ENCODE measurements at places on chromosomes 4 and X.

GRCh38 chrX:31006027-31006426 lies 65.8 kb downstream of the FTHL17 start:
- DNase-seq, result no peak
- H3K27ac ChIP-seq, result no peak overlapping the region
- no peaks in the 10 kb centered on the region for H3K4me1 ChIP-seq
- no peaks in the 10 kb centered on the region for H3K27me3 ChIP-seq

DNA sequence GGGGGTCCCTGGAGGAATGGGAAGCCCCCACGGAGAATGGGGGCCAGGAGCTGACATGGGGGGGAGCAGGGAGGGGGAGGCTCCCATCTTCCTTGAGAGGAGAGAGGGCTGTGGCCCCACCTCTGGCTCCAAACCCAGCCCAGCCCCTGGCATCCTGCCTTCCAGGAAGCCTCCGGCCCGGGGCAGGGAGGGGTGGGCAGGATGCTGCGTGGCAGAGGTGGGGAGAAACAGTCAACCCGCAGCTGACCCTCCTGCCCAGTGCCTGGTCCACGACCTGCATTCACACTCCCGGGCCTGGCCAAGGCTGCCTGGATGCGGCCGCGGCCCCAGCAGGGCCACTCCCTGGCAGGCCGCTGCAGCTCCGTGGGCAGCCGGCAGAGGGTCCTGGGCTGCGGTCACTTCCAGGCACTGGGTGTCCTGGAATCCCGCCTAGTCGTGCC lies 39.0 kb downstream of the CPLX1 start:
- no peak for DNase-seq
- no peaks in the 10 kb centered on the region for H3K36me3 ChIP-seq
- H3K4me1 ChIP-seq, result peaks cover 6% of the 10 kb centered on the region
- H3K27ac ChIP-seq, result no peak overlapping the region
- H3K27me3 ChIP-seq, result peaks cover 23% of the 10 kb centered on the region

DNA sequence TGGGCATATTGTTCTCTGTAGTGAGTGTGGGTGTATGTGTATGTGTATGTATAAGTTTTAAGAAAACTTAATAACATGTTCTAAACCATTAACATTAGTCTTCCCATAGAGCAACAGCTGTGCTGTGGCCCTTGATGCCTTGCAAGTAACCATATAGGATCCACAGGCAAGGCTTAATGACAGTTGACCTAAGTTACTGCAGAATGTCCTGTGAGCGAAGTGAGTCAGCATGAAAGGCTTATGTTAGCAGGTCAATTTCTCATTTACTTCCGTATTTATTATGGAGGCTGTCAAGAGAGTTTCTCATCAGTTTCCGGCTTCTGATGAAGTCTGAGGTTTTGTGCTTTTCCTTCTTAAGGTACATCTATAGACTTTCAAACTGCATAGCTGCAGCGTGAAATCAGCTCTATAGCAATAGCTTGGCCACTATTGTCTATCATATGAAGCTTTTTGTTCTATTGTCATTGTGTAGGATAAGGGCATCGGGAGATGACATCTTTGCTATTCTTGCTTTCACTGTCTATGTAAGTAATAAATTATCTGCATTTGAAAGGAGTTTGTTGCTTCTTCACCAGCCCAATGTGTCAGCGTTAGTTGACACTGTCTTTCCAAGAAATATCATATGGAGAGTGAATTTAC lies 1153.4 kb upstream of the AGA start:
- no peak overlapping the region for H3K27ac ChIP-seq
- H3K4me1 ChIP-seq, result no peaks in the 10 kb centered on the region
- DNase-seq, result no peak

GRCh38 chr4:101081166-101081565 lies 266.2 kb downstream of the PPP3CA start:
- H3K27ac ChIP-seq, result no peak overlapping the region
- H3K27me3 ChIP-seq, result no peaks in the 10 kb centered on the region
- no peaks in the 10 kb centered on the region for H3K36me3 ChIP-seq
- no peak overlapping the region for H3K4me3 ChIP-seq

- DNase-seq, result no peak
- H3K27me3 ChIP-seq, result no peaks in the 10 kb centered on the region
- no peak overlapping the region for H3K27ac ChIP-seq
- peaks cover 36% of the 10 kb centered on the region for H3K4me1 ChIP-seq
- peak overlapping the region; percentile 24 for H3K4me3 ChIP-seq
These were observed 87.5 kb downstream of the LEF1 start for GRCh38 chr4:108081256-108081655.

GRCh38 chr4:109801895-109802319 lies at the start of gene CFI:
Gene CFI (minus strand): TSS chr4:109801999. CDS start chr4:109801971, 28 bp downstream.
- no peak for DNase-seq
- no peaks in the 10 kb centered on the region for H3K36me3 ChIP-seq
- no peaks in the 10 kb centered on the region for H3K27me3 ChIP-seq
- no peak within 1 kb of the TSS for H3K27ac ChIP-seq
- H3K4me3 ChIP-seq, result no peak within 1 kb of the TSS

DNA sequence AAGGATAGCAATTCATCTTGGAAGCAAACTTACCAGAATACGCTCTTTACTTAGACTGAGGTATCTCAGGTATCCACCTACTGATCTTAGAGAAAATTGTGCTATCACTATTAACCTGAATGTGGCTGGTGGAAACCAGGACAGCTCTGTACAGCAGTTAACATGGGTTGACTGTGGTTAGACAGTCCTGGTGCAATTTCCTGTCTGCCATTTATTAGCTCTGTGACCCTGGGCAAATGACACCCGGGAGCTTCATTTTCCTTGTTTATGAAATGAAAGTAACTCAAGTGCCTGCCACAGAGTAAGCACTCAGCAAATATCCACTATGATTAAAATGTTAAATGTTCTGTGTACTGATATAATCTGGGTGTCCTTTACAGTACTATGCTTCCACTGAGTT lies 60.0 kb downstream of the SMC1A start:
- no peaks in the 10 kb centered on the region for H3K4me1 ChIP-seq
- H3K36me3 ChIP-seq, result no peaks in the 10 kb centered on the region
- DNase-seq, result no peak
- H3K4me3 ChIP-seq, result no peak overlapping the region
- no peaks in the 10 kb centered on the region for H3K27me3 ChIP-seq
- no peak overlapping the region for H3K27ac ChIP-seq

DNA sequence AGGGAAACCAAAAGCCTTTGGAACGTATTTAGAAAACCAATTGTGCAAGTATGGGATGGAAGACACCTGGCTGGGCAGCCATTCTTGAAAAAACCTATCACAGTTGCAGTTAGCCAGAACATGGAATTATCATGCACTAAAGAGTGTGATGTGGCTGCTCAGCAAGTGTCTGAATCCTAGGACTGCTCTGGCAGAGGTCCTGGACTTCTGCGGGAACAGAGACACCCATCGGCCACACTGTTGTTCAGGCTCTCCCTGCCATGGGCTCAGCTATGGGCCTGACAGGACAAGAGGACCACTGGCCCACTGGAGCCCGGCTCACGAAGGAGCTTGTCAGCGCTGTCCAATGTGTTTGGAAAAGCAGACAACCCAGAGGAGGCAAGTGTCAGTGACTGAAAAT lies 115.7 kb upstream of the GPC4 start:
- H3K27me3 ChIP-seq, result no peaks in the 10 kb centered on the region
- no peaks in the 10 kb centered on the region for H3K4me1 ChIP-seq
- H3K36me3 ChIP-seq, result no peaks in the 10 kb centered on the region
- no peak overlapping the region for H3K27ac ChIP-seq

Measured in CD8-positive, alpha-beta memory T cell (primary cell).